ENCODE measurements at places on chromosomes 2 and 18.
A peak's percentile ranks its signal among the peaks of the same experiment; 100 is the strongest.

- DNase-seq, result no peak
Observed at GRCh38 chr2:96325041-96325883, at the start of gene ITPRIPL1. TSS of gene ITPRIPL1 (plus strand) at chr2:96325317. CDS start at chr2:96325840, 523 bp downstream.

GRCh38 chr2:85917887-85918795 is 29.4 kb upstream of the ST3GAL5 start:
- DNase-seq, result no peak

GRCh38 chr2:69300650-69301049 is 86.4 kb downstream of the GFPT1 start:
- no peak for DNase-seq

GRCh38 chr2:134536296-134536695 is 182.5 kb downstream of the TMEM163 start:
- no peak for DNase-seq

DNA sequence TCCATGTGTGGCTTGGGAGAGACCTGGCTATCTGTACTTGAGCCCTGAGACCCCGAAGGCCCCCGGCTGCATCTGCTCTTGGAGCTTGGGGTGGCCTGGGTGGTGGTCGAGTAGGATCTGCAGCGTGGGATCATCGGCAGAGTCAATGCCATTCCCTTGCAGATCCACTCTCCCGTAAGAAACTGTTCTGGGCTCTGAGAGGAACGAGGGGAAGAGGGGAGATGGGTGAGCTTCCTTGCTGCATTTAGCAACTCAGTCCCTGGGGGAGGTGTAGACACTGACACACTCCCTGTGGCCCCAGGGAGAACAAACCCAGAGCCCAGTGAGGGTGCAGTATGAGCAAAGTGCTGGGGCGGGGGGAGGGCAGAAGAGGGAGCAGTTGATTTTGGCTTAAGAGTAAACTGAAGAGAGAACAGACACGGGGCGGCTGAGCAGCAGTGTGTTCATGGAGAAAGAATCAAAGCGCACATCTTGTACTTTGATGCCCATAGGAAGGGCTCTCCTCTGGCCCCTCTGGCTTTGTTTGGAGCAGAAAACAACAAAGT is 8.5 kb downstream of the GREB1 start:
- no peak for DNase-seq

- no peak for DNase-seq
Observed at GRCh38 chr2:25377822-25378421, 36.2 kb upstream of the DNMT3A start.

GRCh38 chr2:19697131-19697530 is 204.7 kb downstream of the TTC32 start:
- DNase-seq, result no peak

GRCh38 chr2:237341872-237342271 is 72.1 kb downstream of the COL6A3 start:
- DNase-seq, result no peak

DNA sequence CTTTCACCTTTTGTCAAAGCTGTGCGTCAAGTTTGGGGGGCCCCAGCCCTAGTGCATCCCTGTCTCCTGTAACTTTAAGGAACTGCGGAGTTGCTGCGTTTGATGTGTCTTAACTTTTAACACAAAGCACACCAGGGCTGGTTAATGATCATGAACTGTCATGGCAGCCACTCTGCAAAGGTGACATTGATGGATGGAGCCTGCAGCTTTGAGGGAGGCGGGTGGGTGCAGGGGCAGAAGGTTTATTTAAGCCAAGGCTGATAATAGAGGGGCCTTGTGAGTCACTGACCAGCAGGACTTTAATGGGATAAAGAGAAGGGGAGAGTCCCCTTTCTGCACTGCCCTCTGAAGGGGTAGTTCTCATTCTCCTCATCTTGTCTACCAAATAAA is 190.2 kb upstream of the GATA6 start:
- no peak for DNase-seq

- no peak for DNase-seq
Observed at GRCh38 chr2:42246562-42246961, 77.4 kb downstream of the EML4 start.

- no peak for DNase-seq
Observed at GRCh38 chr18:4074647-4075046, 380.5 kb downstream of the DLGAP1 start.

- no peak for DNase-seq
Observed at GRCh38 chr18:39681061-39681460, 2115.5 kb upstream of the CELF4 start.

GRCh38 chr2:234496835-234497593 is at the start of gene ARL4C:
TSS of gene ARL4C (minus strand) at chr2:234497081. CDS start at chr2:234496586, 495 bp downstream.
- DNase-seq, result peak; percentile 54

DNA sequence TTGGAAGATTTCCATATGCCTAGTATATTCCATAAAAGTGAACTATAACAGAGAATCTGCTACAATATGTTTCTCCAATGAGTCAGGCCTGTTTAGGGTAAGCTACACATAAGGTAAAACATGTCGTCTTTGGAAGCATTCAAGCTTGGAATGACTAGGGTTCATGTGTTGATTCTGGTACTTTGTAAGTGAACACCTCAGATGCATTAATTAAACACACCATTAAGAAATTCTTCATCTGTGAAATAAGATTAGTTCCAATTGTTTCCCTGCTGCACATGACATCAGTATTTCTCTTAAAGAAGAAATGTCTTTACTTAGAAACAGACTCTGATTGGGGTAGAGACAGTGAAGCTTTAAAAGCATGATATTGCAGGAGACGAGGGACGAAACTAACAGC is 461.1 kb upstream of the NXPH2 start:
- no peak for DNase-seq

DNA sequence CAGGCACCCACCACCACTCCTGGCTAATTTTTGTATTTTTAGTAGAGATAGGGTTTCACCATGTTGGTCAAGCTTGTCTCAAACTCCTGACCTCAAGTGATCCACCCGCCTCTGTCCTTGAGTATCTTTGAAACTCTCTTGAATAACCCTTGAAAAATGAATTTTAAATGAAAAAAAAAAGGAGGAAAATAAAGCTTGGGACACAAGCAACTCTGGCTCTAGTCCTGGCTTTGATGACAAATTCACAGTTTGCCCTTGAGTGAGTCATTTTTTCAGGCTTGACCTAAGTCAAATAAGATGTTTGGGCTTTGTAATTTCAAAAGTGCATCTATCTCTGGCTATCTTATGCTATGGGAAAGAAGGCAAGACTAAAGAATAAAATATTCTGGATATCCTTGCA is 79.0 kb upstream of the TRIB2 start:
- DNase-seq, result no peak

DNA sequence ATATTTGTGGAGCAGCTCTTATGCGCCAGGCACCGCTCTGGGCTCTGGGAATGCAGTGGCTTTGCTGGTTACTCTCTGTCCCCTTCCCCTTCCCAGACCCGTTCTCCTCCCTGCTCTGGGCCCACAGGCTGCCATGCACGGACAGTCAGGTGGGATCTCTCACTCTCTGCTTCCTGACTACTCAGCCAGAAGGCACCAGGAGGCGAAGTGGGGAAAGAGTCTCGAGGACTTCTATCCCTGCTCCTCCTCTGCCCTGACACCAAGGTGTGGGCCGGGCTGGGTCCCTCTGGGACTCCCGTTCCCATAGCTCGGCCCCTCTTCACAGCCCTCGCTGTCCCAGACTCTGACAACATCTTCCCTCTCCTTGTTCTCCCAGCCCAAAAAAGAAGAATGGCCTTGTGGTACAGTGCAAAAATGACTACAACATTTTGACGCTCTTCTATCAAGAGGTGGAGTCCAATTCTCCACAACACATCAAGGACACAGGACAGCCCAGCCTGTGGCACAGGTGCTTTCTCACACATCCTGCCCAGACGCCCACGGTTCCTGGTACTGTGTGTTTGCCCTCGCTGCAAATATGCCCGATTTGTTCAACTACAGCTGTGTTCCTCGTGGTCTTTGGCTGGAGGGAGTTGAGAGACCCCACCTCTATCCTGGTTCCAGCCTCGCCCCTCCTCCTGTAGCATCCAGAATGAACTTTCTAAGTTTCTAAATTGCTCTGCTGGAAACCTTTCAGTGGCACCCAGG is 14.0 kb upstream of the DUSP2 start:
- DNase-seq, result no peak

DNA sequence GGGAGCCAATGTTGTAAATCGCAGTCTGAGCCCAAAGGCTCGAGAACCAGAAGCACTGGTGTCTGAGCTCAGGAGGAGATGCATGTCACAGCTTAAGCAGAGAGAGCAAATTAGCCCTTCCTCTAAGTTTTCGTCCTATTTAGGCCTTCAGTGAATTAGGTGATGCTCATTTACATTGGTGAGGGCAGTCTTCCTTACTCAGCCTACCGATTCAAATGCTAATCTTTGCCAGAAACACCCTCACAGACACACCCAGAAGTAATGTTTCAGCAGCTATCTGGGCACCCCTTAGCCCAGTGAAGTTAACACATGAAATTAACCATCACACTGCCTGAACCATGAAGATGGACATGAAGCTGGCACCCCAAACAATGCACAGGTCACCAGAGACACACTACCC is 385.1 kb downstream of the STK39 start:
- no peak for DNase-seq

DNA sequence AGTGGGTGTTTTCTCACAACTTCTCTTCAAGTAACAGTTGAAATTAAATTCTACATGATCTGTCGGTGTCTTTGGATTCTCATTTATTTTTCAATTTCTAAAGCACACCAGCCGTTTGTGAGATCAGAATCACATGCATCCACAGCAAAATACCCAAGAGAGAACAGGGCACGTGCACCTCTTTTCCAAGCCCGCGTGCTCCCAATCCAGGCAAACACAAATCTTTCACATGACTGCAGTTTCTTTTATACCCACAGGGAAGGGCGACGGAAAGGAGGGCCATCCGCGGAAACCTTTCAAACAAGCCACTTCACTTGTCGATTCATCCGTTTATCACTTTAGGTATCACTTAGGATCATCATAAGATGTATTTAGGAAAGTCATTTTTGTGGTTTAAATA is 13.0 kb upstream of the DAPL1 start:
- no peak for DNase-seq

DNA sequence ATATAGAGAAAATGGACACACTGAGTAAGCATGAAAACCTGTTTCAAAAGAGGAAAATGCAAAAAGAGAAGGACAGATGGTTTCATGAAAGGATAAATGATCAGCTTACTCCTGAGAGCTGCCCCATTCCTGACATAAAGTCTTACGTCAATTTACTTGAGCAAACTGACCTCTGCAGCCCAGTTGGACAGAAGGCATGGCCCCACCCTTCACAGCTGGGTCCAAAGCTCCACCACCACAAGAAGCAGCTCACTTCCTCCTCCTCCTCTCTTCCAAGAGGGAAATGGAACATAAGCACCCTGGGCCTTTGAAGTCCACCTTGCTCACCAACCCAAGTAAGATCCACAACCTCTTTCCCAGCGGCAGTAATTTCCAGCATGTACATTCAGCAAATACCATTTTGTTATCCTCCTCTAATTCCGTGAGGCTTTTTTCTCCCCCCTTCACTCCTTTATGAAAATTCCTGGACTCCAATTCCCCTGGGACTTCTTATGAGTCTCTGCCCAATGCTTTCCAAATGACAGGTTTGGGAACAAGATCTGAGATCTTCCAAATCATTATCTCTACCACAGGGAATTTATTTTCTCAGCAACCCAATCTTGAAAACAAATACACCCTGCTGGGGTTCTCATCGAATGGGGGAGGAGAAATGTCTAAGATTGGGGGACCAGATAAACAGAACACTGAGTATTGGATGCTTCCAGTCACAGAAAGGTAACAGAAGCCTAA is 10.1 kb downstream of the COL4A4 start:
- DNase-seq, result no peak
